Pancreas (tissue), 10 donors: ENCODE measurements at places on chromosomes 4 and X. TPM values are rescaled to one million over a fixed set of nuclear protein-coding genes. Genes with fewer than 3 reads are reported as not detected.

GRCh38 chr4:176671532-176671931 lies 121.2 kb downstream of the VEGFC start:
- DNase-seq, result no peak

GRCh38 chr4:176262243-176262642 lies 6.8 kb downstream of the ASB5 start:
- no peak for DNase-seq

- no peak for DNase-seq
These were observed 611.9 kb upstream of the TECRL start for GRCh38 chr4:65021149-65021548.

DNA sequence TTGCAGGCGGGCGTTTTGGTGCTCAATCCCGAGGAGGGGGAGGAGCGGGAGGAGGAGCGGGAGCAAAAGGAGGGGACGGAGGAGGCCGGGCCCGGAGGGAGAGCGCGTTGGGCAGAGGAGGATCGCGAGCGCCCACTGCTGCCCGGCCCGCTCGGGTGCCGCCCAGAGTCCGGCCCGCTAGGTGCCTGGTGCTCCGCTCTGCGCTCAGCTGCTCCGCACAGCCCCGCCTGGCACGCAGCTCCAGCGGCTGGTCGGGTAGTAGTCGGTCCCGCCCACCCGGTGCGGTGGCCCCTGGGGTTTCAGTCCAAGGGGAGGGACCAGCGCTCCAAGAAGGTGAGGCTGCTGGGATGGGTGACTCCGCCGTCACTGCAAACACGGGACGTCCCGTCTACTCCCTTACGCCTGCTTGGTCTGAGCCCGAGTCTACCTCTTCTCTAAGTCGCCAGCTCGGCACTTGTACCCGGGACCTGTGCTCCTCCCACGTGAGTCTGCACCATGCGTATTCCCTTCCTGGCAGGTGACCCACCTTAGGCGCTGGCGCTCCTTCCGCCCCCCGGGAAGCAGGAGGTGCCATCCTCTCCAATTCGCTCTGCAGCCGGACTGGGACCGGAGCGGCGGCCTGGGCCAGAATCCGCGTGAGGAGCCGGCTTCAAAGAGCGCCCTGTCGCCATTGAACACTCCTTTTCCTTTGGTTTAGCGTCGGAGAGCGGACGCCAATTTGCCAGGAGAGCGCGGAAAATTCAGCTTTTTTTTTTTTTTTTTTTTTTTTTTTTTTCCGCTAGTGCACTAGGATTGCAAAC lies 405 bp upstream of the HS3ST1 start:
- DNase-seq, result peak; percentile 85

Gene TRPC5OS
- not detected for total RNA-seq

Gene ASB9
- 2.0 TPM for total RNA-seq

Gene SSX1
- not detected for total RNA-seq

DNA sequence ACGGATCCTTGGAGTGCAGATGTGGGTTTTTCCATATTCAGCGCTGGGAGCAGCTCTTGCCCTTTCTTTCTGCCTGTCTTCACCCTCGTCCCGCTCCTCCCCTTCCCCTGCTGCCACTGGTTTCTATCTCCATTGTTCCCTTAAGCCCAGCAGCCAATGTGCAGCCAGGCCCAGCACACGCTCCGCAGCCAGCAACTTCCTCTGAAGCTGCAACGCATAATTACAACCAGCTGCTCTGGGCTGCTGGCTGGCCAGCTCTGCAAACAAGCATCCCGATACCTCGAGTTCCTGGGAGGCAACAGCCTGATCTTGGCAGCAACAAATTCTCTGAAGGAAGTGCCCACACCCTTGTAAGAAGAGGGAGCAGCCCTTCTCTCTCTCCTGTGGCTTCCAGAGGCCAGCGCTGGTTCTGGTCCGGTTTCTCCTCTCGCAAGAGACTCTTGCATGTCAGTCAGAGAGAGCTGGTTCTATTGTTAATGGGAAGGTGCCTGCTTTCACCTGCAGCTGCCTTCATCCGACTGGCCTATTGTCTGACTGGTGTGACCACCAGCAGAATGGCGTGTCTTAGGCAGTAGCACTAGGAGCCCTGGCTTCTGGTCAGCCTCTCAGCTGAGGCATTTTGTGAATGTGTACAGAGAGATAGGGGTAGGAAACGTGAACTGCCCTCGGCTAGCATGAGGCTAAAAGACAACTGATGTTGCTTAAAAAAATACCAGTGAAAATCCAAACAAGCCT lies 83.8 kb upstream of the MAML3 start:
- DNase-seq, result peak; percentile 40

Gene MECP2
- 21.3 TPM for total RNA-seq

DNA sequence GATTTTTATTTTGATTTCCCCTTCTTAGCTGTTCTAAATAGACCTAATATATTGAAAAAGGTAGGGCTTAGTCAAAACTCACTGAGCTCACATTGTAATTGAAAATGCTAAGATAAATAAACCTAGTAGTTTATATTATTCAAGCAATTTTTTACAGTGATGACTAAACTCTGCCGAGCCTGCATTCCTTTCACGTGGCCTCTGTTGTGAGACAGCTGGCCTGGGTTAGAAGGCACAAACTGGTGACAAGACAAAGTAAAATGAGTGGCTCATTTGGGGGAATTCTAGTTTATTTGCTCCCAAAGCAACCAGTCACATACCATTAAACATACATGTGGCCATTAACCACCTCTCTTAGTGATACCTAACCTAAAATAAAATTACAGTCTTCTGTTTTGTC lies 169.4 kb upstream of the TEX13C start:
- no peak for DNase-seq

DNA sequence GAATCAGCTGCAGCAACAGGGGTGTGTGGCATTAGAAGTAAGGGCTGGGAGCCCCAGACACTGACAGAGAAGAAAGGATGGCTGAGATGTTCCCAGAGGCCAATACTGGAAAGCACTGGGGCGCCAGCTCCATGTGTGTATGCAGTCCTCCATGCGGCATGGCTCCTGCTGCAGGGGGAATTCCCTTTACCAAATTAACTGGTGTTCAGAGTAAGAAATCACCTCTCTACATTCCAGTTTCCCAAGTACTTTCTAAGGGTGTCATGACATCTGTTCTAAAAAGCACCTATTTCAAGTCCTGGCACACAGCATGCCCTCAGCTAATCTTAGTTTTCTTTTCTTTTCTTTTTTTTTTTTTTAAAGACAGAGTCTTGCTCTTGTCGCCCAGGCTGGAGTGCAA lies 98.0 kb downstream of the MAML3 start:
- DNase-seq, result no peak

Gene ADAM29
- not detected for total RNA-seq

Gene TLR10
- total RNA-seq, result 0.04 TPM

DNA sequence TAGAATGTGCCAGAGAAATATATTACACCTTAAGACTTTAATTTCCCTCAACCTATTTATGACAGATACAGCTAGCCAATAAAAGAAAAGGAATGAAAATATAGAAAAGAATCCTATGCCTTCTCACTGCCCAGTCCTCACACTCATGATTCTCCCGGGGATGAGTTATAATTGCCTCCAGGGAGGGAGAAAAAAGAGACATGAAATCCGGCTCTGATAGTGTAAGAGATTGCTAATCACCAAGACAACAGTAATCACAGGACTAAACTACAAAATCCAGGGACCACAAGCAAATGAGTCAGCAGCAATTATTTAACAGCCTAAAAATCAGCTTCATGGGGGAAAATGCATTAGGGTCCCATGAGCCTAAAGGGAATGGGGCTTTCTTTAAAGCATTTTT lies 95.9 kb upstream of the DUSP21 start:
- DNase-seq, result no peak

- no peak for DNase-seq
These were observed 5.6 kb upstream of the SPRY1 start for GRCh38 chr4:123390846-123391456.

- no peak for DNase-seq
These were observed 73.2 kb downstream of the UBE2K start for GRCh38 chr4:39770969-39771724.

Gene NPY5R
- total RNA-seq, result 0.18 TPM

DNA sequence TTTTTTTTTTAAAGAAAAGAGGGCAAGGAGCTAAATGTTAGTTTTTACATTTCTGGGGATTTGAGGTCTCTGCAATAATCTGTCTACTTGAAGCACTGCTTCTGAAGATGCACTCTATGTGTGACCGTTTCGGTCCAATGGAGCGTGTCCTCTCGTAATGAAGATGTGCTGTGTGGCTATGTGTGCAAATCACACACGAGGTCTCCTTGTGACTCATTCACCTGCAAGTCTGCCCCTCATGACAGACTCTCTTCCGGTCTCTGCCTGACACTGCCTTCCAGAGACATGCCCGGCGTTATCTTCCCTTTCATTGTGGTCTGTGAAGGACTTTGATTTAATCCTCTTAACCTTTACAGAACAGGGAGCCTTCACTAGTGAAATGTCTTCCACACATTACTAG lies 84.3 kb downstream of the TRAM1L1 start:
- no peak for DNase-seq

DNA sequence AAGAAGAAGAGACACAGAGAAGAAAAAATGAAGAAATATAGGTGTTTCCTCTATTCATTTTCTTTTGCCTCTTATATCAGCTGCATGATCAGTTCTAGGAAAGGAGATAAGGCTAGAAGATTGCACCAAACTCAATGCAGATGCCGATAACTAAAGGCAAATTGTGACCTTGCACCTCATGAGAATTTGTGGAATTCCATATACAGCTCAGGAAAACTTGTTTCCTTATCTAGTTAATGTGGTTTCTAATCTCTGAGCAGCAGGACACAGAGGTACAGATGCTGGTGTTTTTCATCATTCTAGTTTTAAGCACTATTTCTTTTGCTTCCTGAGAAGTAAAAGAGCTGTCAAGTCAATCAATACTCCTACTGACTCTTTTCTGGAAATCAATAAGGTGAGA lies 104.6 kb upstream of the NWD2 start:
- DNase-seq, result no peak

DNA sequence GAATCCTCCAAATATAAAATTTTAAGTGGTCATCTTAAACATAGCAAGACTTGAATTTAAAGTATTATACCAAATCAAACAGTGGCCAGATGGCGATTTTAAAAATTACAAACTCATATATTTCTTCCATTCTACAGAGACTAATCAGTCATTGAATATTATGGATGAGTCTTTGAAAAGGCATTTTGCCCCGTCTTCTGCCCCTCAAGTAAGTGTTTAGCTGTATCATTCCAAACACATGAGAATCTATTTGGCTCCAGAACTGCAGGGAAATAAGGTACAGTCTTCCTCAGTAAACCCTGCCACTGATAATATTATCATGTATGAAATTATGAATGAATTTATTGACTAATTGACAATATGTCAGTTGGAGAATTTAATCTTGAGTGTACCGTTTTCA lies 191.0 kb downstream of the SLC7A11 start:
- no peak for DNase-seq

- DNase-seq, result no peak
These were observed 7.2 kb upstream of the MRFAP1 start for GRCh38 chr4:6633091-6633906.

GRCh38 chr4:7843831-7844593 lies 95.6 kb downstream of the AFAP1 start:
- DNase-seq, result peak; percentile 87

DNA sequence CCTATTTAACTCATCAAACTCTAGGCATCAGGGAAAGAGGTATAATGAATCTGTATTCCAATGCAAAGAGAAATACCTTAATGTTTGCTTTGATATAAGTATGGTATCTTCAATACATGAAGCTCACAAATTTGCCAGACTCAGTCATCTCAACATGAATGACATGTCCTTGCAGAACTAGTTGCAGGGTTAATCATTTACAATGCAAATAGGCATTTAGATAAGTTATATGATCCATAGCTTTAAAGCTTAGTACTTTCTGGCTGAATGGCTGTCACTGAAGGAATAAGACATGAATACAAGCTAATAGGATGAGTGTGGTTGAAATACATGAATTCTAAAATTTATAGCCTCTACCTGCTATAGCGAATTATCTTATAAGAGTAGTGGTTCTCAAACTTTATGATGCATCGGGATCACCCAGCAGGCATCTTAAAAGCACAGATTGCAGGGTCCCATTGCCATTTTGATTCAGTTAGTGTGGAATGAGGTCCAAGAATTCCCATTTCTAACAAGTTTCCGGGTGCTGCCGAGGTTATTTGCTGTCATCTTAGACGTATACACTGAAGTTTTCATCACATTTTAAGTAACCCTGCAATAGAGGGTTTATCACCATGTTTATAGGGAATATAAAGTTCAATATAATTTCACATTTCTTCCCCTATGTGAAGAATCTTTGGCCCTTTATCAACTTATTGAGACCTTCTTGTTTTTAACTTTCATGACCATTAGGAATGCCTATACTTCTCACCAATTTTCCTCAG lies 439.2 kb downstream of the ARHGAP24 start:
- DNase-seq, result no peak

GRCh38 chrX:119529345-119530276 lies 35.6 kb downstream of the STEEP1 start:
- DNase-seq, result no peak

DNA sequence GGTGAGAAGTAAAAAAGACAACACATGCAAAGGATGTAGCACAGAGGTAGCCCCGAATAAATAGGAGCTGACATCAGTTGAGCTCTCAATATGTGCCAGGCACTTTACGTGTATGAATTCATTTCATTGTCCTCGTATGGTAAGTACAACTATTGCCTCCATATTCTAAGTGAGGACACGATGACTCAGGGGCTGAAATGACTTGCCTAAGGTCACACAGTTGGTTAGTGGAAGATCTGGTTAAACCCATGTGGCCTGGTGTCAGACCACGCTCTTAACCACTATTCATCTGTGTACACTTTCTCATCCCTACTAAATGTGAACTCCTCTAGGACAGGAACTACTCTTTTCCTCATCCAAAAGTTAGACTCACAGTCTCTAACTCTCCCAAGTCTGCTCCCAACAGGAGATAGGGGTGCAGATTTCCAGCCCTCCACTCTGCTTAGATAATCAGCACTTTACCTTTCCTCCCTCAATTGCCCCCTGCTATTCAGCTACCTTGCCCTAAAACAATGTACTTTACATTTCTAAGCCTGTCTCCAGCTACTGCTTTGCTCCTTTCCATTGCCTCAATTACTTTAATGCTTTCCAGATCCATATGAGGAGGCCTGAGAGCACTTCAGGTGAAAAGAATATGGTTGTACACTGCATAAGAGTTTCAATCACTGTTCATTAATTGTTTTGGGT lies 58.8 kb upstream of the LHFPL1 start:
- DNase-seq, result no peak

DNA sequence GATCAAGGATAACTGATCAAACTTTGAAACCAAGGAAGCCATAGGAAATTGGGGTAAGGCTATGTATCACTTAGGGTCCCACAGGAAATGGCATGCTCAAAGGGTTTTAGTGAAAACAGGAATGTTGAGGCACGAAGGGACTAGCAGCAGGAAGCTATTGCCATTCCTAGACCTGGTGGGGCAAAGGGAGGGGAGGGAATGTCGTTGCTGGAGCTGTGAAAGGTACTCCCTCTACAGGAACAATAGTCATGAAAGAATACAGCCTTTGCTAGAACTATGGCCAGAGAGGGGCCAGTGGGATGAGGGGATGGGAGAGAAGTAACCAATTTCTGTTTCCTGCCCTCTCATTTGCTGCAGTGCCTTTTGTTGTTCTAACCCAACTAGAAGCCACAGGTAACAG lies 11.9 kb downstream of the REPS2 start:
- no peak for DNase-seq

GRCh38 chr4:153483432-153484418 lies 17.6 kb downstream of the TMEM131L start:
- DNase-seq, result no peak

Gene LRIT3
- total RNA-seq, result 0.06 TPM
